ENCODE measurements at places on chromosomes 5 and 9. TPM values are rescaled to one million over a fixed set of nuclear protein-coding genes. Genes with fewer than 3 reads are reported as not detected.

The MEGF10 gene
- 4.6 TPM for total RNA-seq

The SNX24 gene
- total RNA-seq = 23.1 TPM

The SNCAIP gene
- 12.7 TPM for total RNA-seq

The MRPS2 gene
- total RNA-seq = 35.9 TPM

The CDH9 gene
- not detected for total RNA-seq

The BTNL3 gene
- not detected for total RNA-seq

The DRD1 gene
- total RNA-seq = 0.06 TPM

DNA sequence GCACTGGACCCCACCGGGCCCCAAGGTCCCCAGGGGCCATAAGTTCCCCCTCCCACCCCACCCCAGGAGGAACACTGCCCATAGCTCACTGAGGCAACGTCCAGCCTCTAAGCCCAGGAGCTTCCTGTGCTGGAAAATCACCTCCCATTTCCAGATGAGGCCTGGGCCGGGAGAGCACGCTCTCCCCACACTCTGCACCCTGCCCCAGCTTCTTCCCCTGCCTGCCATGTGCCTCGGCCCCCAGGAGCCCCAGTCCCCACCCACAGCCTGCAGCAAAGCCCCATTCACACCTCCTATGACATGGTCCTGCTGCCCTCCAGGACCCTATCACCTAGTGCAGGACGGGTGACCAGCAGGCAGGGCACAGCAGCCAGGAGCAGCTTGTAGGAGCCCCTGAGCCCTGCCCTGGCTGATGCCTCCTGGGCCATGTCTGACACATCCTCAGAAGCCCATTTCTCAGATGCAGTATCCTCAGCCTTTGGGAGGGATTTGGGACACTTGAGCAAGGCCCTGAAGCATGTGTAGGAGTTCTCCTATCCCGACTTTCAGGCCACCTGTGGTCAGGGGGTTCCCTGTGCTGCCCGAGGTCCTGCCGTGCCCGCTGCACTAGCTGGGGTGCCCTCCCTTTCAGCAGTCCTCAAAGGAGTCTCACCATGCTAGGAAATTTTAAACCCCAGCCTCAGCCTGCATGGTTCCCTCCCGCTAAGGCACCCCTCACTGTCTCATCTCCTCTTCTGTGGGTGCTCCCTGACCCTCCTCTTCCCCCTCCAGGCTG, 119.4 kb upstream of the FOXD4L5 start:
- no peaks in the 10 kb centered on the region for H3K36me3 ChIP-seq
- H3K4me3 ChIP-seq = no peak overlapping the region
- no peaks in the 10 kb centered on the region for H3K4me1 ChIP-seq

GRCh38 chr5:159667286-159667685, 249.0 kb upstream of the ADRA1B start:
- H3K4me1 ChIP-seq = no peaks in the 10 kb centered on the region
- DNase-seq = no peak
- no peak overlapping the region for H3K27ac ChIP-seq
- no peaks in the 10 kb centered on the region for H3K27me3 ChIP-seq
- H3K36me3 ChIP-seq = no peaks in the 10 kb centered on the region
- H3K4me3 ChIP-seq = no peak overlapping the region

DNA sequence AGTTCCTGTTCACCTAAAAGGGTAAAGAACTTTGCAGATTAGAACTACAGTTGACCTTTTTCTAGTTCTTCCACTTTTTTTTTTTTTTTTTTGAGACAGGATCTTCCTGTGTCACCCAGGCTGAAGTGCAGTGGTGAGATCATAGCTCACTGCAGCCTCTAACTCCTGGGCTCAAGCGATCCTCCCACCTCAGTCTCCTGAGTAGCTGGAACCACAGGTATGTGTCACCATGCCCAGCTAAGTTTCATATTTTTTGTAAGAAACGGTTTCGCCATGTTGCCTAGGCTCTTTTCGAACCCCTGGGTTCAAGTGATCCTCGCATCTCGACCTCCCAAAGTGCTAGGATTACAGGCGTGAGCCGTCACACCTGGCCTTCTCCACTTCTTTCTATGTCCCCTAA, 39.7 kb upstream of the TNFAIP8 start:
- no peak overlapping the region for H3K4me3 ChIP-seq
- no peaks in the 10 kb centered on the region for H3K36me3 ChIP-seq
- H3K27me3 ChIP-seq = no peaks in the 10 kb centered on the region
- H3K4me1 ChIP-seq = peaks cover 3% of the 10 kb centered on the region
- no peak overlapping the region for H3K27ac ChIP-seq

GRCh38 chr5:143174714-143175398, 228.6 kb downstream of the NR3C1 start:
- no peaks in the 10 kb centered on the region for H3K4me1 ChIP-seq
- no peak overlapping the region for H3K4me3 ChIP-seq
- H3K27ac ChIP-seq = no peak overlapping the region
- H3K27me3 ChIP-seq = no peaks in the 10 kb centered on the region
- H3K36me3 ChIP-seq = no peaks in the 10 kb centered on the region

- peaks cover 28% of the 10 kb centered on the region for H3K4me1 ChIP-seq
- H3K36me3 ChIP-seq = no peaks in the 10 kb centered on the region
- no peak overlapping the region for H3K4me3 ChIP-seq
Observed at GRCh38 chr9:113620377-113621161, 157.0 kb downstream of the RGS3 start.

GRCh38 chr5:96517295-96517694, 84.2 kb upstream of the PCSK1 start:
- H3K4me1 ChIP-seq = no peaks in the 10 kb centered on the region
- no peaks in the 10 kb centered on the region for H3K27me3 ChIP-seq
- DNase-seq = no peak
- no peaks in the 10 kb centered on the region for H3K36me3 ChIP-seq

- peak; percentile 58 for DNase-seq
- H3K27ac ChIP-seq = no peak overlapping the region
- H3K4me3 ChIP-seq = no peak overlapping the region
- H3K4me1 ChIP-seq = no peaks in the 10 kb centered on the region
- no peaks in the 10 kb centered on the region for H3K36me3 ChIP-seq
Observed at GRCh38 chr9:306907-307306, 92.2 kb downstream of the DOCK8 start.

GRCh38 chr9:136050266-136050700, 44.8 kb downstream of the NACC2 start:
- no peak overlapping the region for H3K4me3 ChIP-seq
- H3K36me3 ChIP-seq = no peaks in the 10 kb centered on the region
- peaks cover 17% of the 10 kb centered on the region for H3K4me1 ChIP-seq
- no peak for DNase-seq
- no peaks in the 10 kb centered on the region for H3K27me3 ChIP-seq

- DNase-seq = no peak
- no peaks in the 10 kb centered on the region for H3K27me3 ChIP-seq
- H3K4me3 ChIP-seq = no peak overlapping the region
- H3K4me1 ChIP-seq = peaks cover 6% of the 10 kb centered on the region
- H3K27ac ChIP-seq = no peak overlapping the region
- H3K36me3 ChIP-seq = no peaks in the 10 kb centered on the region
Observed at GRCh38 chr9:68717552-68718443, 12.8 kb downstream of the PIP5K1B start.

GRCh38 chr9:121685795-121686377, 34.5 kb downstream of the DAB2IP start:
- H3K36me3 ChIP-seq = no peaks in the 10 kb centered on the region
- DNase-seq = no peak
- H3K27me3 ChIP-seq = no peaks in the 10 kb centered on the region
- no peak overlapping the region for H3K4me3 ChIP-seq

DNA sequence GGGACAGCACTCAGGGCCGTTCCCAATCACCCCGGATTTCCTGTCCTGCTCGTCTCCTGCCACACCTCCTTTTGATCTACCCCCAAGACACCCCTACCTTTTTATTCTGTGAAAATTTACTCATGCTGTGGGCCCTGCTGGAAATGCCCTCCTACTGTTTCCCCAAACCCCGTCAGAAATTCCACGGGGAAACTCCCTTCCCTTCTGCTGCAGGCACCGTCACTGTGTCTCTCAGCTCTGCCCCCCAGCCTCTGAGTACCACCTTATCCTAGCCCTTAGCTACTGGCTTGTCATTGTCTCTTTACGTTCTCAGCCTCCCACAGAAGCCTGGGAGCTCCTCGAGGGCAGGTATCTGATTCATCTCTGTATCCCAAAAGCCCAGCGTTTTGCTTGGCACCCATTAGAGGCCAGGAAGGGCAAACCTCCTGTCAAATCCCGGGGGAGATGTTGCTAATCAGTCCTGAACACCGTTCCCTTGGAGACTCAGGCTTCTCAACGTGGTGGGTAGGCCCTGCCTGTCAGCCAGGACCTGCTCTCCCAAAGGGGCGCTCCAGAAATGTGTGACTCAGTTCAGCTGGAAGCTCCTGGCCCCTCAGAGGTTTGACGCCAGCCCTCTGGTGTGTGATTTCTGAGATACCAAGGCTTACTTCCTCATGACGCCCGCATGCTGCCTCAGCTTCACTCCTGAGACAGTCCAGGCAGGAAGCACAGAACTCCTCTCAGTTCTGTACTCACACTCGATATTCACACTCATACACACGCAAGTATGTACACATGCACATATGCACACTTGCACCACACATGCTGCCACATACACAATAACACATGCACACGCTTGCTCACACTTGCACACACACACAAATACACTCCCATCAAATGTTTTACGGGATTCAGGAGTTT, 50.7 kb upstream of the GRHPR start:
- H3K27ac ChIP-seq = no peak overlapping the region
- no peak for DNase-seq
- no peaks in the 10 kb centered on the region for H3K27me3 ChIP-seq
- H3K4me1 ChIP-seq = no peaks in the 10 kb centered on the region

DNA sequence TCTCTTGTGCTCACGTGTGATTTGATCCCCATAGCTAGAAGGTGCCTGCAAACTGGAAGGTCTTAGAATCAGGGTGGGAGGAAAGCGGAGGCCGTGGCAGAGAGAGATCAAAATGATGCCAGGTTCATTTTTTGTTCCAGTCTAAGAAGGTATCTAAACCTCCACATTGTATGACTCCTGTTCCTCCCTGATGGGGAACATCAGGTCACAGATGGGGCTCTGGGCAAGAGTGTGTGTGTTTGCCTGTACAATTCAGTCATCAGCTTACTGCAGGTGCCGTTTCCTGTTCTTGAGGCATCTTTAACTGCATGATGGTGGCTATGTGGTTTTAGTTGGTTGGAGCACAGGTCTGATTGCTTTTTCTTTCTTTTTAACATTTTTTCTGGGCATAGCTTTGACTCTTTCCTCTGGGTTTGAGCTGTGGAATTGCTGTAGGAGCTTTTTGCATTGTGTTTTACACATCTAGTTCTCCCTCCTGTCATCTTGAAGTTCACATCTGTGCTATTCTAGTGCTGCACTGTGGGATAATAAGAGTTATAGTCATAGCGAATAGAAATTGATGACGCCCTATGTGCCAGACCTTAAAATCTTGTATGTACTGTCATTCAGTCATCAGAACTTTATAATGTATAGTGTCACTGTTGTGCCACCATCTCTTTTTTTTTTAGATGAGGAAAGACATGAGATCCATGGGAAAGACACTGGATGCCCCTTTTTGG, 30.8 kb downstream of the ARHGAP26 start:
- no peak overlapping the region for H3K27ac ChIP-seq
- H3K27me3 ChIP-seq = no peaks in the 10 kb centered on the region
- no peaks in the 10 kb centered on the region for H3K36me3 ChIP-seq
- no peak for DNase-seq
- no peak overlapping the region for H3K4me3 ChIP-seq

DNA sequence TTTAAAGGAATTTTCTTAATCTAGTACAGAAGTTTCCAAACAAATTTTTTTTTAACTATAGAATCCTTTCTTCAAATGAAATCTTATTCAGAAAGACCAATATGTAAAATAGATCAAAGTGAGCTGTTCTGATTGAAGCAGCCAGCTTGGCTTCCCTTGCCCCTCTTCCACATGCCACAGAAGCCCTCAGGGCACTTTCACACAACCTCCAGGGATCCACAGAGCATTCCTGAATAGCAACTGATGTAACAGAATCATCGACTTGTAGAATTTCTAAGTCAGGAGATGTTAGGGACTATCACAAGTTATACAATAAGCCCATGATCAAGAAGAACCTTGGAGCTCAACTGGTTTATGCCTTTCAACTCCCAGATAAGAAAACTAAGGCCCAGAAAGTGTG, 427.8 kb upstream of the C9orf72 start:
- no peaks in the 10 kb centered on the region for H3K27me3 ChIP-seq
- H3K36me3 ChIP-seq = no peaks in the 10 kb centered on the region
- H3K4me3 ChIP-seq = no peak overlapping the region
- H3K27ac ChIP-seq = no peak overlapping the region

DNA sequence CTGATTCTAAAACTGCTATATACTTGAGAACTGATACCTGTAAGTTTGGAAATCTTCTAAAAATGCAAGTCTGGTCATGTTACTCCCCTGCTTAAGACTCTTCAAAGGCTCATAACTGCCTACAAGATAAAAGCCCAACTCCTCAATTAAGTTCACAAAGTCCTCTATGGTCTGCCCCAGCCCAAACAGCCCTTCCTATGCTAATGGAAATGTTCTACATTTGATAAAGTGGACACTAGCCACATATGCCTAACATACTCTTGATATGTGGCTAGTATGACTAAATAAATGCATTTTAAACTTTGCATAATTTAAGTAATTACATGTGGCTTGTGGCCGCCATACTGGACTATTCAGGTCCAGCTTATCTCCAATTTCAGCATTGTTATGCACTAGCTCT, 204.5 kb downstream of the AP3B1 start:
- no peak for DNase-seq
- no peaks in the 10 kb centered on the region for H3K4me1 ChIP-seq
- no peaks in the 10 kb centered on the region for H3K36me3 ChIP-seq
- H3K27ac ChIP-seq = no peak overlapping the region
- H3K4me3 ChIP-seq = no peak overlapping the region
- no peaks in the 10 kb centered on the region for H3K27me3 ChIP-seq

GRCh38 chr5:170963521-170963920, 101.7 kb downstream of the RANBP17 start:
- no peaks in the 10 kb centered on the region for H3K4me1 ChIP-seq
- H3K27ac ChIP-seq = no peak overlapping the region
- H3K36me3 ChIP-seq = no peaks in the 10 kb centered on the region
- H3K27me3 ChIP-seq = no peaks in the 10 kb centered on the region

- H3K27ac ChIP-seq = no peak overlapping the region
- H3K27me3 ChIP-seq = no peaks in the 10 kb centered on the region
- H3K4me3 ChIP-seq = no peak overlapping the region
- H3K36me3 ChIP-seq = no peaks in the 10 kb centered on the region
- no peak for DNase-seq
- H3K4me1 ChIP-seq = no peaks in the 10 kb centered on the region
Observed at GRCh38 chr5:88244686-88245085, 24.0 kb downstream of the TMEM161B start.

DNA sequence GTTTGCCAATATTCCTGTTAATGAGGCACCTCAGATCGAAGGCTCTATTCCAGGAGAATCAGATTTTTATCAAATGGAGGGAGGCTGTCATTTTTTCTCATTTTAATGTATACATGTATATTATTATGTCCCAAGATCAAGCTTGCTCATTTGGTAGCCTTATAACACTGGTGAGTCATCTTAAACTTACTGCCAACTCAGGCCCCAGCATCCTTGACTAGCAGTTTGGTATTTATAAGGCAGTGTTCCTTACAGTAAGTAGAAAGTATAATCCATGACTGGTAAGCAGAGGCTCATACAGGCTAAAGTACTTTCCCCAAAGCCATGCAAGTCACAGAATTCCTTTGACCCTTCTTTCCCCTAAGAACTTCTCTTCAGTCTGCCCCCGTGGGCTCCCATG, 90.7 kb upstream of the NR3C1 start:
- DNase-seq = no peak
- no peaks in the 10 kb centered on the region for H3K27me3 ChIP-seq
- no peak overlapping the region for H3K27ac ChIP-seq
- no peaks in the 10 kb centered on the region for H3K36me3 ChIP-seq
- peaks cover 5% of the 10 kb centered on the region for H3K4me1 ChIP-seq
- H3K4me3 ChIP-seq = no peak overlapping the region

GRCh38 chr5:54621709-54622108, 104.2 kb downstream of the SNX18 start:
- no peak overlapping the region for H3K4me3 ChIP-seq
- no peaks in the 10 kb centered on the region for H3K4me1 ChIP-seq
- no peak for DNase-seq
- H3K36me3 ChIP-seq = no peaks in the 10 kb centered on the region
- H3K27ac ChIP-seq = no peak overlapping the region

Data from testis (tissue), 5 donors.